Effector CD4-positive, alpha-beta T cell (primary cell): ENCODE measurements at places on chromosomes 4 and X.

GRCh38 chr4:3384771-3385710 is 56.7 kb upstream of the HGFAC start:
- DNase-seq = no peak

DNA sequence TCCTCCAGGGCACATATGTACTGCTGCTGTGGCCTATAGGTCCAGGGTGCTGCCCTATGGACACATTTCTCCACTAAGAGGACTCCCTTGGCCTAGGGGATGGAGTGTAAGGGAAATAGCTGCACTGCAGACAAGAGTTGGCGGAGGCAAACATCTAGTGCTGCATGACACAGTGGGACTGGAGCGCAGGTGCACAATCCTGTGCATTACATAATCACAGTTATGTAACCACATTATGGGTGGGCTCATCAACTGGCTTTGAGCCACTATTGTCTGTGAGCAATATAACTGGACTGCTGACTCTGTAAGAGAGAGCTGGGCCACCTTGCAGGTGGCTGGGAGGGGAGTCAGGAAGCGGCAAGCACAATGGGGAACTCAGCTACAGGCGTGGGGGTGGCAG is 3.2 kb upstream of the TIGD2 start:
- no peak for DNase-seq

- no peak for DNase-seq
Measured at GRCh38 chrX:101550751-101551379, 518 bp downstream of the ARMCX1 start.

GRCh38 chr4:181418496-181418895 is 824.7 kb upstream of the TENM3 start:
- DNase-seq = no peak

- no peak for DNase-seq
Measured at GRCh38 chr4:165982934-165983333, 109.9 kb downstream of the TLL1 start.

DNA sequence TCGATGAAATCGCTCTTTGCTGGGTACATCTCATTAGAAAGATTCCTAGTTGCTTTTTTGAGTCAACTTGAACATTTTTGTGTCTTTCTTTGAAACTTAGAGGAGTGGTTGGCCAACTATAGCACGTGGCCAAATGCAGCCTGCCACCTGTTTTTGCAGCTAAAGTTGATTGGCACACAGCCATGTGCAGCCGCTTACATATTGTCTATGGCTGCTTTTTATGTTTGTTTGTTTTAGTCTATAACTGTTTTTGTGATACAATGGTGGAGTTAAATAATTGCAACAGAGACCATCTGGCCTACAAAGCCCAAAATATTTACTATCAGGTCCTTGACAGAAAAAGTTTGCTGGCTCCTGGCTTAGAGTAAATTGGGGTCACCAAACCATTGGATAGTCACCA is 86.3 kb downstream of the CLCN4 start:
- DNase-seq = no peak

DNA sequence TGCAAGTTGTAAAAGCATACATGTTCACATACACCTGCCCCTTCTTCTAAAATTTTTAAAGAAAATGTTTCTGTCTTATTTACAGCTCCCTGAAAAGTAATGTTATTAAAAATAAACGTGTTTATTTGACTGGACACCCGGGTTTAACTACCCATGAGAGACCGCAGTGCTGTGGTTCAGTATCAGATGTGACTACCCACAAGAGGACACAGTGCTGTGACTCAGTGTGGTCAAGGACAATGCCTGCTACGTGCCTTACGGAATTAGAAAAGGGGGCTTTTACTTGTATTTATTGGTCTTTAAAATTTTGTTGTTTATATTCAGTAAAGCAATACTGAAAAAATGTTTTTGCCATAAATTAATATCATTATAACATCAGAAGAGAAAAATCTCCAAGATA is 641.4 kb downstream of the TRIML1 start:
- no peak for DNase-seq

DNA sequence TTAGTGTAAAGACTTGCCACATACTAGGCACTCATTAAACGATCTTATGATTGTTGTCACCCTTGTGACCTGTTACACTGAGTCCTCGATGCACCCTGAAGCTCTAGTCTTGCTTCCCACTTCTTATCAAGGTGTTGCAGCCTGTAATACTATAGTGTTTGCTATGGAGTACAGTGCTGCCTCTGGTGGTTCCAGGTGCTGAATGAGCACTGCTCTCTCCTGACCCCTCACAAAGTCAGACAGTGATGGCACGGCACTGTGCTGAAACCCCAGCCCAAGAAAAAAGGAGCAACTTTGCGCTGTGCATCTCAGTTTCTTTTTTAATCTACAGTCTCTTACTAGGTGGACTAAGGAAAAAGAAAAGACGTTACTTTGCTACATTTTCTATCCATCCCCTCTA is 106.3 kb downstream of the GC start:
- DNase-seq = no peak

DNA sequence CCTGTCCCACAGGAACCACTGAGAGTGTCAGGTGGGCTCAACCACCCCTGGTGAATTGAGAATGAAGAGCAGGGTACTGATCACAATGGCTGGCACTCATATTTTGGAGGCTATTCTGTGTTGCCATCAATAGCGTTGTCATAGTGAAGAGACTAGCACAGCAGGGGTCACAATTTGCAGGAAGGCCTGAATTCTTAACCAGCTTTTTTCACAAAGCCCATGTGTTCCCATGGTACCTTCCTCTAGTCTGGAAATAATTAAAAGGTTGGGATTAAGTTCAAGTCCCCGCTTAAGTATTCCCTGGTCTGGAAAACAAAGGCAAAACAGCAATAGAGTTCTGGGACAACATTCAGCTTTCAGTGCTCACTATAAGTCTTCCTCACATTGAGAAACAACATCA is 1051.7 kb downstream of the C4orf33 start:
- DNase-seq = no peak

DNA sequence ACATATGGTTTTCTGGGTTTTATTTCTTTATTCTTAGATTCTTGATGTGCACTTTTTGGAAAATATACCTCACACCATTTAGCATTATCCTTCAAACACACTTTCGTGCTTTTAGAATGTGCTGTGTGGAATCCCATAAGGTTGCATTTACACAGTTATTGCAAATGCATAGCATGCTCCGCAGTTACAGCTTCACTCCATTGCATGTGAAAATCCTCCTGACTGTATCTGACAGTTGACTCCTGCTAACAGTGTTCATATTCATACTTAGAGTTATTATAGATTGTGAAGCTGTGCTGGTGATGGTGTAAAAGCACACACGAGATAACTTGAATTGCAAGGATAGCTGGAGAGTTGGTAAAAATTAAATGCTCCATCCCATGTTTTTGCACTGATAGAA is 811.5 kb upstream of the TENM3 start:
- no peak for DNase-seq

DNA sequence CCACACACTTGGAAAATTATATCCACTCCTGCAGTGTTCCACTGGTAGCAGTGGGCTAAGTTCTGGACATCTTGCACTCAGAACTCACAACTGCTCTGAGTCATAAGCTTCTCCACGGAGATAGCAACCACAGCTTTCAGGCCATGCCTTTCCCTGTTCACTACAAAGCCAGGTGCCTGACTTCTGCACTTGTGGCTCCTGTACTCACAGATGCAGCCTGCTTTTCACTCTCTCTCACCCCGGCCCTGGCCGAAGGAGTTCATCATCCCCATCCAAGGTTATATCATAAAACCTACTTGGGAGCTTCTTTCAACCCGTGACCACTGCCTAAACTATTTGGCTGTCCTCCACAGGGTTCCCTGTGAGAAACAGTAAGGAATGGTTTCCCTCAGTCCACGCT is 999.4 kb downstream of the GLUD2 start:
- no peak for DNase-seq

- no peak for DNase-seq
Measured at GRCh38 chrX:111133389-111133788, 37.4 kb downstream of the PAK3 start.

DNA sequence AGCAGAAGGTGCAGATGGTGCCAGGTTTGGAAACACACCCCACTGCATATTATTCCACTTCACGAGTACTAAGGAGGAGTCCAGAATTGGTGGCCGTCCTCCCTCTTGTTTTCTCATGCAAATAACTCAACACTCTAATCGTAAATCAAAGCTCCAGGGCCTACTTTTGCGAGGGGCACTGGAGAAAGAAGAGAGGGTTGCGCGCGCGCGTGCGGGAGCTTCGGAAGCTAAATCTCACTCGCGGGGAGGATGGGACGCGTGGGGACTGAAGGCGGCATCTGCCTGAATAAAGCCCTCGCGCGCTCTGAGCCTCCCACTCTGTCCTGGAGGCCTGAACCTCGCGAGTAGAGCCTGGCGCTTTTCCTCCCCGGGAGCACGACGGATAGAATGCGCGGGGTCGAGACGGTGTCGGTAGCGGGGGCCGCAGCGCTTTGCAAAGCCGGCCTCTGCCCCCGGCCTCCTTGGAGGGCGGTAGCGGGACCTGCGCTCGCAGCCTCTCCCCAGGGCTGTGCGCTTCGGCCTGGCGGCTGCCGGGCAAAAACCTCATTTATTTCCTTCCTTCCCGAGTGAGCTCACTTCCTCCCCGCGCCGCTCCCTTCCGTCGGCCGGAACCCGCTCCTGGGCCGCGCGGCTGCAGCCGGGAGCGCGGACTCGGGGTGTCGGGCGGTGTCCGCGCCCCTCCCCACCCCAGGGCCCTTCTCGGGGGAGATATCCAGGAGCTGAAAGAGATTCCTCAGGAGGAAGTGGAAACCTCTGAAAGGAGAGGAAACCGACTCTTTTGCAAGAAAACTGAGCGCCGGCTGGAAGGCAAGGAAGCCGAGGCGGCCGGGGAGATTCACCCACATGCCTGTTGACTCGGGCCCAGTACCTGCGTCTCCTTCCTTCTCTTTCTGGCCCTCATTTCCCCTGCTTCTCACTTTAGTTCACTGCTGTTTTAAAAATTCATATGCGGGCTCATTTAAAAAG is 20.7 kb downstream of the HAND2 start:
- DNase-seq = no peak

DNA sequence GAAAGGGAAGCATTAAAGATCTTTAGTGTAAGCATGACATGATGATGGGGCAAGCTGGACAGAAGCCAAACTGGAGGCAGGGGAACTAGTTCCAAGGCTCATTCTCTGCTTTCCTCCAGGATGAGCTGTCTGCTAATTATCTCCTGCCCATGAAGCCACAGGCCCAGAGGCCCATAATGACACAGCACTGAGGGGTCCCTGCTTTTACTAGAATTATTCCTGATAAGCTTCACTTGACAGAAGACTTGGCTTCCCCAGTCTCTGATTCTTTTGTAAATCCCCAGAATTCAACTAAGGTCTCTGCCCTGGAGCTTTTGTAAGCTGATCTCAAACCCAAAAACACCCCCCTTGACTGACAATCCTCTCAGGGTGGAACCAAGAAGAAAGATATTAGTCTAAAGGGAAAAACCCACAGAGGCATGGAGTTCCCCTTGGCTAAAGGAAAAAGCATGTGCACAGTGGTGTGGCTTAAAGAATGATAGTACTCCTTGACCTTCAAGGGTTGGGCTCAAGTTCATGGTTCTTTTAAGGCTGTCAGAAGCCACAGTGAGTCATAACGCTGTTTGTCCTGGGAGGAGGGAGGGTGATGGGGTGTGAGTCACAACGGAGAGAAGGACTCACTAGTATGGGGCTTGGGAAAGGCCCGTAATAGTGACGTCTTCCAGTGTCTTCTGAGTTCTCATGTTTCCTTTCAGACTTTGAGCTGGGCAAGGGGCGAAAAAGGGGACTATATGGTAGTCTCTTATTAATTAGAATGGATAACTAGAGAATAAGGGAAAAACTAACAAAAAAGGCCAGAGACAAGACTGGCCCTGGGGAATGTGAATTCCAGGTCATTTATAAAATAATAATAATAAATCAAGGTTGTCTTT is 146.0 kb upstream of the CPEB2 start:
- DNase-seq = no peak

DNA sequence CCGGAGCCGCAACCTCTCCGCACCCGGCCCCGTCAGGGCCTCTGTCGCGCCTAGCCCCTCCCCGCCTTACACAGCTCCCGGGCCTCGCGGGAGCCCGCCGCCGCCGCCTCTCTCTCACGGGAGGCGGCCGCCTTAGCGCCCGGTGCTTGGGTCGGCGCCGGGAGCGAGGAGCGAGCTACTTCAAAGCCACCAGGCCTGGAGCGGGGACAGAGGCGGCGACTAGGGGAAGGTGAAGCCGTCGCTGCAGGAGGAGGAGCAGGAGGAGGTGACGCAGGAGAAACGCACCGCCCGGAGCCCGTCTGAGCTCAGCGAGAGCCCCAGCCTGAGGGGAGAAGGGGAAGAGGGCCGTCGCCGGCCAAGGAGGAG is 250 bp downstream of the USP9X start:
- DNase-seq = peak; percentile 77

DNA sequence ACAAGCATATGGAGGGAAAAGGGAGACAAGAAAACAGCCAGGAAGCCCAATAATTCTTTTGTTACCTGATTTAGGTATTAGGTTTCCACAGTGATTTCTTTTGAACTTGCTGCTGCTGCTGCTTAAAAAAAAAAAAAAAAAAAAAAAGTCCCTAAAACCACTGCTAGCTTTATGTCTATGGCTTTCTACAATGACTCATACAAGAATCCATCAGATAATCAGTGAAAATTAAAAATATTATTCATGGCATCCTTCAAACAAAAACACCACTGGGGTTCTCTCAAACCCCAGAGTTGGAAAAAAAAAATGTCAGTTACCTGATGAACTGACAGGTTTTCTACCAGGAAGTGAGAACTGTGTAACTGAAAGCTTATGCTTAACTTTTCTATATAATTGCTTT is 14.3 kb downstream of the EPHA5 start:
- DNase-seq = no peak

- DNase-seq = no peak
Measured at GRCh38 chr4:100651499-100652175, 133.8 kb upstream of the EMCN start.

GRCh38 chrX:96445531-96446065 is 239.0 kb upstream of the DIAPH2 start:
- no peak for DNase-seq

GRCh38 chr4:165152527-165152926 is 39.9 kb upstream of the TMEM192 start:
- no peak for DNase-seq

DNA sequence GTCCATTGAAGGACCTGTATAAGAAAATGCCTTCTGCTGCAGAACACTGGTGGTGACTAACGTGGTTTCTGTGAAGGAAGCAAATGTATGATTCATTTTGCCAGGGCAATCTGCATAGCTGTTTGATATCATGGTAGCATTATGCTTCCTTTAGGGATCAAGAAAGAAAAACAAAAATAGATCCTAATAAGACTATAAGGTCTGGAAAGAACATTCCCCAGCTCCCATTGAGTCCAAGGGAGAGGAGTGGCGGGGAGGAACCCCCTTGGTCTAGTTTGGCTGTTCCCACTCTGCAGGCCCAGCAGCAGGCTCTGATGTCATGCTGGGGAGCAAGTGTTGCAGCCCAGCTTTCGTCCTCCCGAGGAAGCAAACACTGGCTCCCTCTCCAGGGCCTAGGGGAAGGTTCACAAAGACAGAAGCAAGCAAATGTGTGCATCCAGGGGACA is 154.5 kb upstream of the GALNT7 start:
- no peak for DNase-seq
